ENCODE measurements at places on chromosomes 4 and X. TPM values are rescaled to one million over a fixed set of nuclear protein-coding genes. Genes with fewer than 3 reads are reported as not detected.

- H3K27ac ChIP-seq: no peak overlapping the region
- H3K36me3 ChIP-seq: no peaks in the 10 kb centered on the region
- H3K27me3 ChIP-seq: no peaks in the 10 kb centered on the region
- H3K4me3 ChIP-seq: no peak overlapping the region
- no peaks in the 10 kb centered on the region for H3K4me1 ChIP-seq
Measured at GRCh38 chr4:6201580-6202091, 1.3 kb upstream of the JAKMIP1 start.

DNA sequence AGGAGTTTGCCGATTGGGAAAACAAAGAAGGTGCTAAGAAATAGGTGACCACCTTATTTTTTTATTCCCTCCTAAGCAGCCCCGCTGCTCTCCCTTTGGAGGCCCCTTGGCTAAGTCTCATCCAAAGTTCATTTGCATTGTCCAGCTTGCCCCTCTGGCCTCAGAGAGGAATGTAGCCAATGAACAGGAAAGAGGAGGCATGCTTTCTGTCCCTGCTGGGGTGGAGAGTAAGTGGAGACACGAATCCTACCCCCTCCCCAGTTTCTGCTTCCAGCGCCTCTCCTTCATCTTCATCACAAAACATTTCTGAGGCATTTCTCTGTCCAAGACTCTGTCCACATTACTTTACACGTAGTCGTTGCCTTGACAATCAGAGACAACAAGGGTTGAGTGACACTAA lies 38.7 kb downstream of the NLGN3 start:
- H3K27ac ChIP-seq: no peak overlapping the region
- no peak for DNase-seq
- no peaks in the 10 kb centered on the region for H3K4me1 ChIP-seq
- no peaks in the 10 kb centered on the region for H3K27me3 ChIP-seq

The MAPK10 gene
- total RNA-seq: 40.0 TPM

GRCh38 chrX:38805432-38806389 lies 4.5 kb downstream of the MID1IP1 start:
- no peaks in the 10 kb centered on the region for H3K36me3 ChIP-seq
- H3K4me1 ChIP-seq: no peaks in the 10 kb centered on the region
- DNase-seq: peak; percentile 87
- no peaks in the 10 kb centered on the region for H3K27me3 ChIP-seq
- peak overlapping the region; percentile 40 for H3K4me3 ChIP-seq

DNA sequence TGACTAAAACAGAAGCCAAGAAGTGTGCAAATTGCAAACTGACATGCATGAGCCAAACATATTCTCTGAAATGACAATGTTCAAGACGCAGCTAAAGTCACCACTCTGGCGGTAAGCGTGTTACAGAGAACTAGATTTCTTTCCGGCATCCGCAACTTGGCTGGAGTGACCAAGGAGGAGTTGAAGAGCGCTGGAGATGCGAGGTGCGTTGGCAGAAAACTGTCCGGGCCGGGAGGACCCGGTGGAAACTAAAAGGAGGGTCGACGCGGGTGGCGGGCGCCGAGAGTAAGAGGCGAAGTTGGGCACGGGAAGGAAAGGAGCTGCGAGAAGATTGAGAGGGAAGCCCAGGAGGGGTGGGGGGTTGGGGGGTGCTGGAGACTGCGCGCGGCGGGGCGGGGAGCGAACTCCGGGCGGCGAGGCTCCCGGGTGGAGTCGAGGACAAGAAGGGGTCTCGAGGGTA lies 807 bp downstream of the SEL1L3 start:
- no peak overlapping the region for H3K27ac ChIP-seq
- H3K27me3 ChIP-seq: no peaks in the 10 kb centered on the region
- DNase-seq: peak; percentile 79
- H3K4me1 ChIP-seq: no peaks in the 10 kb centered on the region
- H3K36me3 ChIP-seq: no peaks in the 10 kb centered on the region

DNA sequence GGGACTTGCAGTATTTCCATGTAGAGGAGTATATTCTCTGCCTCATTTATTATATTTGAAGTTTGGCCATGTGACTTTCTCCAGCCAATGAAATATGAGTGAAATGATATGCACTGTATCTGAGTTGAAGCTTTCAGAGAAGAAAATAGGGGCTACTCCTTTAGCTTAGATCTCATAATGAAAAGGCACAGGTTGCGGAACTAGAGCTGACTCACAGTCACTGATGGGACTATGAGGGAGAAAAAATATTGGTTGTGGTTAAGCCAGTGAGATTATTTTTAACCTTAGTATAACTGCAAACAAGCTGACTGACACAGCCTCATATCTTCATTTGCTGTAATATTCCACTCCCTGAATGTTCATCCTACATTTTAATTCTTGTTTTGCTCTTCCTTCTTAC lies 1104.3 kb downstream of the RPA4 start:
- H3K36me3 ChIP-seq: no peaks in the 10 kb centered on the region
- H3K4me3 ChIP-seq: no peak overlapping the region
- no peaks in the 10 kb centered on the region for H3K27me3 ChIP-seq
- no peaks in the 10 kb centered on the region for H3K4me1 ChIP-seq
- no peak for DNase-seq

The MAGEC3 gene
- 0.99 TPM for total RNA-seq

- no peak overlapping the region for H3K27ac ChIP-seq
- no peak overlapping the region for H3K4me3 ChIP-seq
- no peak for DNase-seq
- H3K4me1 ChIP-seq: no peaks in the 10 kb centered on the region
- no peaks in the 10 kb centered on the region for H3K36me3 ChIP-seq
- no peaks in the 10 kb centered on the region for H3K27me3 ChIP-seq
Measured at GRCh38 chrX:110280954-110281353, 36.9 kb downstream of the AMMECR1 start.

DNA sequence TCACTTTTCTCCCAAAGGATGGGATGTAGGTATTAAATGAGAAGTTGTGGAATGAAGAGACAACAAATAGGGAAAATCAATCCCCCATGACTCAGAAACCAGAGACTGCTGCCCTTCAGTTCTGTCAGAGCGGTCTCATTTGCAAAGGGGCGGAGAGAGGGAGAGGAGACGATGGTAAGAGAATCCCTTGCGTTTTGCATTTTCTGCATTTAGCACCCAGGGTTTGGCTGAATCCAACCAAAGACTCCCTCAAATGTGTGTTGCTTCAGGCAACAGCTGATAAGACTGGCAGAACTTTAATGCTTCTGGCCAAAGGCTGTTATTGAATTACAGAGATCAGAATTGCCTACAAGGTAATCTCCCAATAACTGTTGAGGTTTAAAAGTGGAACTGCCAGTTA lies 230.2 kb downstream of the EVC2 start:
- H3K27me3 ChIP-seq: no peaks in the 10 kb centered on the region
- no peak overlapping the region for H3K27ac ChIP-seq
- H3K4me3 ChIP-seq: no peak overlapping the region
- H3K4me1 ChIP-seq: no peaks in the 10 kb centered on the region
- H3K36me3 ChIP-seq: no peaks in the 10 kb centered on the region
- DNase-seq: no peak

DNA sequence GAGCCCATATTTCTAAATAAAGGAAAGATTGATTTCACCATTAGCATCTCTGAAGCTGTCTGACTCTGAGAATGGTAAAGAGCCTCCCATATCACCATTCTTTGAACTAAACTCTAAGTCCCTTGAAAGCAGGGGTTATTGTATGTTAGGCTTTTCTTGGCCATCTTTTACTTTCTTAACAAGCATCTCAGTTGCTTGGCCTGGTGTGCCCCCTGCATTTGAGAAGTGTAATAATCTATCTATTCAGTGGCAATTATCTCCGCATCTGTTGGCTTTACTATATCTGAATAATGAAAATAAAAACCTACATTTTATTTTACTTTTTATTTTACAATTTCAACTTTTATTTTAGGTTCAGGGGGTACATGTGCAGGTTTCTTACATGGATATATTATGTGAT lies 128.3 kb upstream of the ARMCX2 start:
- no peaks in the 10 kb centered on the region for H3K4me1 ChIP-seq
- no peaks in the 10 kb centered on the region for H3K27me3 ChIP-seq
- H3K27ac ChIP-seq: no peak overlapping the region
- H3K36me3 ChIP-seq: no peaks in the 10 kb centered on the region
- no peak for DNase-seq
- H3K4me3 ChIP-seq: no peak overlapping the region

All from aorta (tissue), 5 donors.